Fibroblast of villous mesenchyme (primary cell): ENCODE measurements at places on chromosomes 6 and 20. TPM values are rescaled to one million over a fixed set of nuclear protein-coding genes. Genes with fewer than 3 reads are reported as not detected.

DNA sequence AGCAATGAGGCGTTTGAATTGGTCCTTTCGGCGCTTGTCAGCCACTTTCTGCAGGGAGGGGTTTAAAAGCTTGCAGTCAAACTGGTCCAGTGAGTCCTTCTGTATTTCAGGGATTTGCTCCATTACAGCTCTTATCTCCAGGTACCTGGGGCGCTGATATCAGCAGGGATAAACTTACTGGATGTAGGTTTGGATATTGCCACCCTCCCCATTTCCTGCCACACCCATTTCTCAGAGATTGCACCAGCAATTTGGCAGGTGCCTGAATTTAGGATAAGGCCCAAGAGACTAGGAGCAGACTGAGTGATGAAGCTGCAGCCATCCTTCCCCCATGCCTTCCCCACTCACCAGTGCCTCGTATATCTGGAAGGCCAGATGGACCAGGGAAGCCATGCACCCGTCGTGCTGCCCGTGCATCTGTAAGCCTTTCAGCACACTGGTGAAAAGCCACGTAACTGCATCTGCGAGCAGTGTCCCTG is 7.6 kb downstream of the POLR1C start:
- DNase-seq, result no peak

DNA sequence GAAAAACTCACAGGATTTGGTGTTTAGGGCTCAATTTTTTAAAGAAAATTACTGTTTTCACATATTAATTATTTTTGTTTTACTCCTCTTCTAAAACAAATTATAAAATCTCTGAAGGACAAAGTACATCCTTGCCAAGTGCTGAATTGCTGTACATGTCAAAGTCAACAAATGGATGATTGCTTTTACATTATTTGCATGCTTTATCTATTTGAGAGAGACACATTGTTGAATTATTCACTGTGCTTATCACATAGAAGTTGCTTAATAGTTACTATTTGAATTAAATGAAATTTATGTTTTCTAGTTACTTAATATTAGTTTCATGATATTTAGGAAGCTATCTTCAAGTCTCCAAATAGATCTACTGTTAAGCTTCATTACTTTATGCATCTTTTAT is 318.6 kb upstream of the PTCHD4 start:
- no peak for DNase-seq

DNA sequence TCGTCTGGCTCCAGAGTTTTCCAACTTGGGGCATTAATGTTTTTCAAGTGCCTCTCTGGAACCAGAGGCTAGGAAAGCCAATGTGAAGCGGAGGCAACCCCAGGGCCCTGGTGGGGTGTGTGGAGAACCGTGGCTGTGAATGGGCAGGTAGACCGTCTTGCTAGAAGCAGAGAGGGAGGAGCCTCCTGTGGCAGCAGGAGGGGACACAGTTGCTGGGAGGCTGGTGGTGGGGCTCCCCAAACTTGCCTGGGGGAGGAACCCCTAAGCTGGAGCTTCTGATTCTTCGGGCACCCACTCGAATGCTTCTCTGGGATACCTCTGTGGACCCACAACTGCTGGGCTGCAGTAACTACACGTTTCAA is 65.3 kb upstream of the APCDD1L start:
- DNase-seq, result no peak

- no peak for DNase-seq
These were observed 166.3 kb downstream of the SAMD5 start for GRCh38 chr6:147674794-147675193.

GRCh38 chr6:165931675-165932074 is 236.0 kb downstream of the TBXT start:
- no peak for DNase-seq

DNA sequence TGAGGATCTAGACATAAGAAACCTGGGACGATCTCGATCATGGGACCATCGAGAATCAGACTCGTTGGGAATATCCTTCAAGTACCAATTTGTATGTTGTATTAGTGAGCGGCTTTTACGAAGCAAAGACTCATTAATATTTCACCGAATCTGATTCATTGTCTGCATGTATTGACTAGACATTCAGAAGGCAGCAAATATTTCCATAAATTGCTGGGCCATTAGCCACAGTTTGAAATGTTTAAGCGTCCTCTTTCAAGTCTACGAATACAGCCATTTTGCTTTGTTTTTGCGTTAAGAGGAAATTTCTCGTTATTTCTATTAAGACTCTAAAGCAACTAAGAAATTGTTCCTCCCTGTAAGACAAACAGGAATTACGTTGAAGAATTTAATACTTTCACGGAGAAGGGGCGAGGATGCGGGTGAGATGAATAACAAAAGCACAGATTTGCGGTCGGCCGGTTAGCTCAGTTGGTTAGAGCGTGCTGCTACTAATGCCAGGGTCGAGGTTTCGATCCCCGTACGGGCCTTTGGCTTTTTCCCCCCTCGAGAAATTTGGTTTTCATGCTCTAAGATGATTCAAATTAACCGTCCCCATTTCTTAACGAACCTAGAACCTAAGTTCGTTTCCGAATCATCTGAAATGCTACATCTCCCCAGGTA is 18.5 kb downstream of the POM121L2 start:
- DNase-seq, result peak; percentile 45

DNA sequence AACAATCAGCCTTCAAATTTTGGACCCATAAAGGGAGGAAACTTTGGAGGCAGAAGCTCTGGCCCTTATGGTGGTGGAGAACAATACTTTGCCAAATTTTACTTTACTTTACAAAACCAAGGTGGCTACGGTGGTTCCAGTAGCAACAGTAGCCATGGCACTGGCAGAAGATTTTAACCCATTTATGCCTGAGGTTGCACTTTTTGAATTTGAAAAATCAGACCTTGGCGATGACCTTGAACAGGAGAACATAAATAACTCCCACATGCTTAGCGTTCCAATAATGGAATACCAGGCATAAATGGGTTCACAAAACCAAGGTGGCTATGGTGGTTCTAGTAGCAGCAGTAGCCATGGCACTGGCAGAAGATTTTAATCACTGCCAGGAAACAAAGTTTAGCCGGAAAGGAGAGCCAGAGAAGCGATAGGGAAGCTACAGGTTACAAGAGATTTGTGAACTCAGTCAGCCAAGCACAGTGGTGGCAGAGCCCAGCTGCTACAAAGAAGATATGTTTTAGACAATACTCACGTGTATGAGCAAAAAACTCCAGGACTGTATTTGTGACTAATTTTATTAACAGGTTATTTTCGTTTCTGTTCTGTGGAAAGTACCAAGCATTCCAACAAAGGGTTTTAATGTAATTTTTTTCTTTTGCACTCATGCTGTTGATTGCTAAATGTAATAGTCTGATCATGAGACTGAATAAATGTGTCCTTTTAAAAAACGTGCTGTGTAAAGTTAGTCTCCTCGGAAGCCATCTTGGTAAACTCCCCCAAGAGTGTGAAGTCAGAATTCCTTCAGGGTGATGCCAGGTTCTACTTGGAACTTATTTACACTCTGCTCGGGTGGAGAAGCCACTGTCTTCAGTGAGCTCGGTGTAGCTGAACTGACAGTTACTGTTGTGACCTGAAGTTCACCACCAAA is 6.7 kb downstream of the SFT2D1 start:
- no peak for DNase-seq

GRCh38 chr6:44470115-44470464 is 82.6 kb downstream of the CDC5L start:
- no peak for DNase-seq

Gene RGS17
- 1.3 and 2.9 TPM in 2 replicates for total RNA-seq

Gene SGK2
- under 0.01 and 0.64 TPM in 2 replicates for total RNA-seq

Gene PPP1R16B
- total RNA-seq, result not detected in 2 replicates

Gene OR12D3
- total RNA-seq, result not detected in 2 replicates
